ENCODE measurements at places on chromosomes 4 and X. TPM values are rescaled to one million over a fixed set of nuclear protein-coding genes. Genes with fewer than 3 reads are reported as not detected.

The HTRA3 gene
- total RNA-seq: 0.05 TPM

The C4orf50 gene
- 0.03 TPM for total RNA-seq

The MAOB gene
- not detected for total RNA-seq

The GUCY1A1 gene
- total RNA-seq: 0.24 TPM

The FABP2 gene
- total RNA-seq: not detected
